ENCODE measurements at places on chromosomes 3 and 15.
A peak's percentile ranks its signal among the peaks of the same experiment; 100 is the strongest.

GRCh38 chr3:99357131-99357530 is 281.3 kb upstream of the COL8A1 start:
- no peak for DNase-seq

DNA sequence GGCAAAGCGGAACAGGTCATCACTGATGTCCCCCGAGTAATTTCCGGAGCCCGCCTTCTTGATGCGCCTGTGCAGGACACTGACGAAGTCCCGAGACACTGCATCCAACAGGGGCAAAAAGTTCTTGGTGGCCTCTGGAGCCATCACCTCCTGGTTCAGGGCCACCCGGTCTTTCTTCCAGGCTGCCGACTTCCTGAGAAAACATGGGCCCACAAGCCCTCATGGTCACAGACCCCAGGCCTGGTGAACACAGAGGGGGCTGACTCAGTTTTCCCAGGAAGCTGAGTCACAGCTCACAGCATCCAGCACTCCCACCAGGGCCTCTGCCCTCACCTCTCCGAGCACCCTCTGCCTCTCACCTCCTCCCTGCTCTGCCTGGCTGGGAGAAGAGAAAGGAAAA is 22.4 kb downstream of the CYP11A1 start:
- no peak for DNase-seq

DNA sequence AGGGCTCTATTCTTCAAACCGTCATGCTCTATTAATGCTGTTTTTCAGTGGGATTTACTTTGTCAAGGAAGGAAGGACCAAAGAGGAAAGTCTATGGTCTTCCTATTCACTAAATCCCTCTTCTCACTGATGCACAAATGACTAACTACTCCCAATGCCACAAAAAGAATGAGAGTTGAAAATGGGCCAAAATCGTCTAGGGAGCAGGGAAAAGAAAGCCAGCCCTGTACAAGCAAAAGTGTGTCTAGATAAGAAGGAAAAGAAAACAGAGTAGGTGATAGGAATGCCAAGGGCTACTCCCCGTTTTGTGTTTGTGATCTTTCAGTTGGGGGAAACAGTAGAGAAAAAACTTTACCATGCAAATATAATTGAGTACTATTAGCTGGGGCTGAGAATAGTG is 97.2 kb upstream of the TMCO5A start:
- DNase-seq, result no peak

- no peak for DNase-seq
Measured at GRCh38 chr15:32956006-32956405, 238.2 kb downstream of the GREM1 start.

GRCh38 chr3:184471439-184471838 is 90.1 kb upstream of the EPHB3 start:
- no peak for DNase-seq

DNA sequence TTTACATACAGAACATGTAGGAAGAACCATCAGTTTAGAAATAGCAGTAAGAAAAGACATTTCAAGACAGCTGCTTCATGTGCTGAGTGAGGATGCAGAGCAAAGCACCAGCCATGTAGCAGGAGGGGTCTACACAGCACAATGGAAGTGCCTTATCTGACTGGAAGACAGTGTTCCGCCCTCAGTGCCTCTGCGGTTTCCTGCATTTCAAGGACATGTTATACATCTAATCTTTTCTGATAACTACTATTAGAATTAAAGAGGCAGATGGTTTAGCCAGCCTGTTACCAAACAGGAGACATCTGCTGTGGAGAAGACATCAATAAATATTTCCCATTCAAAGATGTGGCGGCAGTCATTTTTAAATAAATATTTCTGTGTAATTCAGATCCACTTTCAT is 10.6 kb downstream of the LSG1 start:
- DNase-seq, result no peak

DNA sequence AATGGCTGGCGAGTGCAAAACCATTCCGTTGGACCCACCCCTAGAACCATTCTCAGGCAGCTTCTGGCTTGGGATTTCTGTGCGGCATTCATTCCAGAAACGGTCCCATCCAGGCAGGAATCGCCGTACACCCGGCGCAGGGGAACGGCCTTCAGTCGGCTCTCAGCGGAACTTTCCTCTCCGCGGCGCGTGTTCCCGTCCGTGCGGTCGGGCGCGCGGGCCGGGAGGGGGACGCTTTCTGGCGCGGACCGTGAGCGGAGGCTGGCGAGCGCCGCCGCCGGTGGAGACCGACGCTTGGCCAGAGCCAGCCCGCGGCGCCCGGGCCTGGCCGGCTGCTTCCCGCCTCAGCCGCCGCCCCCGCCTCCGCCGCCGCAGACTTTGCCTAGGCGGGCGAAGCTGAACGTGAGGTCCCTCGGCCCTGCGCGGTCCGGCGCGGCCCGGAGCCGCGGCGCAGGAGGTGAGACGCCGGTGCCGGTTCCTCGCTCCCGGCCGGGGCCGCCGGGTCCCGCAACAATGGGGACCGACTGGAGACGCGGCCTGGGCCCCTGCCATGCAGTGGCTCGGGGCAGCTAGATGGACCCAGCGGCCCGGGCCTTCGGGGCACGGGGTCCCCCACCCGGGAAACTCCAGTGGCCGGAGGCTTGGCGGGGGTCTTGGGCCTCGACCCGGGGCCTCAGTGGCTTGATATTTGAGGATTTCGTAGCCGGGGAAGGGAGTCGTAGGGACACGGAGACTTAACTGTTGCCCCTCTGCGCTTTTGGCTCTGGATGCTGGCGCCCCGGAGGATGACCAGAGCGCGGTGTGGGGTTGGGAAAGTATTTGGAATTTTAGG is at the start of gene RAD54L2:
TSS of gene RAD54L2 (plus strand) at position 261 of the 832 bp plus-strand sequence. CDS start 51,702 bp downstream, outside the sequence.
- no peak for DNase-seq

- no peak for DNase-seq
Measured at GRCh38 chr15:26628071-26628470, 144.8 kb downstream of the GABRB3 start.

DNA sequence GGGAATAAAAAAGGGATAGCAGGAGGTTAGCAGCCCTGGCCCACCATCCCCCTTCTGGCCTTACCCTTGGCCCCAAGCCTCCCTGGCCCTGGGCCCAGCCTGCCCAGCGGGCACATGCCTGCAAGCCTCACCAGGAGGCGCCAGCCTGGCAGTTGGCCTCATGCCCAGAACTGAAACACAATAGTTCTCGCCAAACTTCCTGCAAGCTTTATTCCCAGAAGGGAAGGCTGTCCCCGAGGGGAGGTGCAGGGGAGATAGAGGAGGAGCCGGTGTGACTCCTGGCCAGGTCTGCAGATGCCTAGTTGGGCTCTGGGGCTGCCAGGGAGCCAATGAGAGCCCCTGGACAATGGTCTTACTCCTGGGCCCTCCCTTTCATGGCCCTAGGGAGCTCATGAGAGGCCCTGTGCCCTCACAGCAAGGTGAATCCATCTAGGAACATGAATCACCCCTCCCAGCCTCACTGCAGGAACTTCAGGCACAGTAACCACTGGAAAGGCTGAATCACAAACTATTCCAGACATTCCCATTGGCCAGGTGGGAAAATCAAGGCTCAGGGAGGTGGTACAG is 4.0 kb downstream of the CCDC33 start:
- DNase-seq, result peak; percentile 18

GRCh38 chr3:56904552-56905215 is 102.9 kb upstream of the ARHGEF3 start:
- no peak for DNase-seq

GRCh38 chr3:18071833-18072232 is 329.4 kb upstream of the TBC1D5 start:
- no peak for DNase-seq

- DNase-seq, result no peak
Measured at GRCh38 chr3:123872621-123873020, 11.5 kb downstream of the MYLK start.

DNA sequence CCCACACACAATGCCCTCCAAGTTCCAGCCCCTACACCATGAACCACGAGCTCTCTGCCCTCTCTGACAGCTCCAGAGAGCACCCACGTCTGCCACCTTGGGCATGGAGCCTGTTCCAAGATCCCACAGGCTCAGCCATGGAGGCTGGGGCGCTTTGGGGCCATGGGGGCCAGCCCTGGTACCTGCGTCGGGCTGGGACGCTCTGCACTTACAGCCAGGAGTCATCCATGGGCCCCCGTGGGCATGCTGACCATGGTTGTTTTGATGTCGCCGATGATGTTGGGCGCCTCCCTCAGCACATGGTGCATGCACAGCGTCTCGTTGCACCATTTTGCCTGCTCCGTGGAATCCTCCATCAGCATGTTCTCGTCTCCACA is 51.9 kb upstream of the UBE2Q2 start:
- no peak for DNase-seq

DNA sequence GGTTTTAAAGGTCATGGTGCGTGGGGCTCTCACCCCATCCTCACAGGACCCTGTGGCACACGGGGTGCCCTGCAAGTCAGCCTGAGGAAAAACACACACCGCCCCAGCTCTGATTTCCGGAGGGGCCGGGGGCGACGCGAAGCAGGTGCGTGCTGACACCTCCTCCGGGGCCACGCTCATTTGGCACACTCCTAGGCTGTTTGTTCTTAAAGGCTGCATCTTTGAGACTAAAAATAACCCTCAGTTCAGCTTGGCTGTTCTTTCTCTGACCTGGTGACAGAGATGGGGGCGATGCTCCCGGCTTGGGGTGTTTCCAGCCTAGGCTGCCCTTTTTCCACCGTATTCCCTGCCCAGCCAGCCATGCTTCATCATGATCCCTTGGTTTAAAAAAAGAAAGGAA is 141.5 kb upstream of the TPM1 start:
- no peak for DNase-seq

All from Panc1 (cell line).